ENCODE measurements at places on chromosomes 12 and 14.

GRCh38 chr14:33693237-33693636 lies 257.6 kb downstream of the EGLN3 start:
- DNase-seq = no peak

GRCh38 chr14:52314595-52315354 lies 663 bp downstream of the PTGER2 start:
- DNase-seq = no peak

DNA sequence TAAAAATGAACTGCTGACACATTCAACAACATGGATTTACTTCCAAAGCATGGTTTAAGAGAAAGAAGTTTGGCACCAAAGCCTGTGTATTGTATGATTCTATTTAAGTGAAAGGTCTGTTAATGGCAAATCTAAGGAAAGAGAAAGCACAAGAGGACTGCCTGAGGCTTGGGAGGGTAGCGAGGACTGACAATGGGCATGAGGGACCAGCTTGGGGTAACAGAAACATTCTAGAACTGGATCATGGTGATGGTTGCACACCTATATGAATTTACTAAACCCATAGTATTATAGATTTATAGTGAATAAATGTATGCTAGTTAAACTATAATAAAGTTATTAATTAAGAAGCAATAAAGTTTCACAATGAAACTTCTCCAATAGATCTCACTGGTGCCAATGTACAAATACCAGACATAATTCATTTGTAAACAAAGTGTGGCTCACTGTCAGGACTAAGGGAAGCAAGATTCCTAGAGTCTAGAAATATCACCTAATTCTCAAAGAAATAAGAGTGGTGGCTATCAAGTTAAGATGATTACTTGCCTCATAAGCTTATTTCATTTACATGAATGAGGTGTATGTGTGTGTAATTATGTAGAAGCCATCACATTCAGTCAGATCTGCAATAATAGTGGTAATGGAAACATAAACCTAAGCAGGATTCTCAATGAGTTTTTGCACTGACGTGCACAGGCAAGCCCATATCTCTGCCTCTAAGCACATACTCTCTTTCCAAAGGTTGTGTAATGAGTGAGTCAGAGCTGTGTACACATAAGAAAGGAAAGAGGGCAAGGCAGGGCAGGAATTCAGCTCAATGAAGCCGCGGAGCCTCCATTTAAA lies 353.4 kb downstream of the KCNH5 start:
- peak; percentile 24 for DNase-seq

- DNase-seq = no peak
These were observed 249.1 kb downstream of the AKAP6 start for GRCh38 chr14:32578181-32578580.

- no peak for DNase-seq
These were observed 4.1 kb downstream of the TSHR start for GRCh38 chr14:80959496-80959895.

DNA sequence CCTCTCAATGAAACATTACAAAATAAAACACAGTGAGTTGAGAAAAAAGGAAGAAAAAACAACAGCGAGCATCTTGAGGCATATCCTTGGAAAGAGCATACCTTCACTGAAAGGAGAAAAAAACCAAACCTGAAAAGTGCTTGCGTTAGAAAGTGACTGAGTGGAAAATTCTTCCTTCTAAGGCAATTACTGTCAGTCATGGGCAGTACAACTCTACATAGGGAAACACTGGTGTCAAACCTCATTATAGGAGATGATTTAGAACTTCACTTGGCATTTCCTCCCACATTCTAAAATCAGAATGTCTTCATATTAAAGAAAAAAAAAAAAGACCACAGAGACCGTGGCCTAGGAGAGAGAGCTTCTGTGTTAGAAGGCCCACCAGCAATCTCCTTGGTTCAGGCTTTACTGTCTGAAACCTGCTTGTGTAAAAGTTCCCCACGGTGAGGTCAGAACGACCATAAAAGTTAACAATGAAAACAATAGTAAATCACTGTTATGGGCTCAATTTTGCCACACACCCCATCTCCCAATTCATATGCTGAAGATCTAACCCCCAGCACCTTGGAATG lies 91.1 kb upstream of the CRY1 start:
- no peak for DNase-seq

- no peak for DNase-seq
These were observed 29.6 kb upstream of the TCL1B start for GRCh38 chr14:95656634-95657033.

DNA sequence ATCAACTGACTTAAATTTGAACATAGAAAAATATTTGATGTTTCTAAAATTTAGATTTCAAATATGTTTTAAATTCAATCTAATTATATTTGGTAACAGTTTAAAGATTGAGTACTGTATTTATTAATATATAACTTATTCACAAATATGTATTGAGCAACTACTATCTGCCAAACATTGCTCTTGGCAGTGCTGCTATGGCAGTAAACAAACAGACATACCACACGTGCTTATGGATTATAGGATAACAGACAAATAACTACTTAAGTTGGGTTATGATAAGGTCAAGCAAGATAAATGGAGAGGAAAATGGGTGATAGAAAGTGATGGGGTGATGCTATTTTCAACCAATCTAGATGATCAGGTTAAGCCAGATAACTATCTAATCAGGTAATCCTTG lies 538.1 kb downstream of the C12orf50 start:
- no peak for DNase-seq

GRCh38 chr12:64699504-64700115 lies 59.6 kb downstream of the GNS start:
- DNase-seq = no peak

DNA sequence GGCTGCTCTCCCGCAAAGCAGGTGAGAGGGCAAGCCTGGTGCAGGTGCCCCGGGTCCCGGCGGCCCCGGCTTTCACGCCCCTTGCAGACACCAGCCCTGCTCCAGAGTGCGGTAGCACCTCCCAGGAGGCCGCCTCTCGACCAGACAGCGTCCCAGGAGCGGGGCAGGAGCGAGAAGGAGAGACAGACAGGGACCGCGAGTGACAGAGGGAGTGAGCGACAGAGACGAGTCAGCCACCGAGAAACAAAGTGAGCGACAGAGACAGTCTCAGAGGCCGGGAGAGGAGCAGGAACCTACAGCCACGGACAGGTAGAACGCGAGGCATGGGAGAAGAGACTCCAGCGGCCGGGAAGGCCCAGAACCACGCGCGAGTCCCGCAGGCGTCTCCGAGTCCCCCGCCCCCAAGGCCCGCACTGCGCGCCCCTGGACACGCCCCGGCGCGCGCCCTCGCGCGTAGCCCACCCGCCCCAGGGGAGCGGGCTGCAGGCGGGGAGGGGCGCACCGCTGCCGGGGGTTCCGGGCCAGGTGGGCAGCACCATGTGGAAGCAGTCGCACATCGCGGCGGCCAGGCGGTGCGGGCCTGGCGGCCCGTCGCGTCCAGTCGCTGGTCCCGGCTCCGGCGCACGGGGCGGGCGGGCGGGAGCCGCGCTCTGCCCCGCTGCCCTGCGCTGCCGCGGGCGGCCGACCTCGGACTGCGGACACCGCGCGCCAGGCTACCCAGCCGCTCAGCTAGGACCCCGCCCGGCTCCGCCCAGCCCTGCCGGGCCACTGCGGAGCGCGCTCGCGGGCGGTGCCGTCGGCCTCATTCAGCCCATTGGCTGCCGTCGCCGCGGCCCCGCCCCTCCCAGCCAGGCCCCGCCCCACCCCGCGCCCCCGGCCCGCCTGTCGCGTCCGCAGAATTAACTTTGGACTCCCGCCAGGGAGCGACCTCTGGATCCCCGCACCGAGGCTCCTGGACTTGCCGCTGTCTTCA lies at the start of gene AHNAK2:
AHNAK2 (minus strand) TSS at position 694 of the 973 bp plus-strand sequence; CDS start at position 557, 137 bp downstream.
- peak; percentile 85 for DNase-seq

- no peak for DNase-seq
These were observed 411.0 kb upstream of the SOX5 start for GRCh38 chr12:24360461-24360860.

GRCh38 chr12:112539221-112539620 lies 120.5 kb downstream of the PTPN11 start:
- no peak for DNase-seq

DNA sequence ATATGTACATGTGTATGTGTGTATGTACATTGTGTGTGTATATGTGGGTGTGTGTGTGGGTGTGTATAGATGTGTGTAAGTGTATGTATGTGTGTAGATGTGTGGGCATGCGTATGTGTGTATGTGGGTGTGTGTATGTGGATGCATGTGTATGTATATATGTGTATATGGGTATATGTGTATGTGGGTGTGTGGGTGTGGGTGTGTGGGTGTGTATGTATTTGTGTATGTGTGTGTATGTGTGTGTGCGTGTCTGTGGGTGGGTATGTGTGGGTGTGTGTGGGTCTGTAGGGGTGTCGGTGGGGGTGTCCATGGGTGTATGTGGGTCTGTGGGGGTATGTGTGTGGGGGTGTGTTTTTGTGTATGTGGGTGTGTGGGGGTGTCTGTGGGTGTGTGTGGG lies 101.6 kb downstream of the PIWIL1 start:
- DNase-seq = no peak

GRCh38 chr12:13443498-13443897 lies 247.0 kb downstream of the EMP1 start:
- no peak for DNase-seq

DNA sequence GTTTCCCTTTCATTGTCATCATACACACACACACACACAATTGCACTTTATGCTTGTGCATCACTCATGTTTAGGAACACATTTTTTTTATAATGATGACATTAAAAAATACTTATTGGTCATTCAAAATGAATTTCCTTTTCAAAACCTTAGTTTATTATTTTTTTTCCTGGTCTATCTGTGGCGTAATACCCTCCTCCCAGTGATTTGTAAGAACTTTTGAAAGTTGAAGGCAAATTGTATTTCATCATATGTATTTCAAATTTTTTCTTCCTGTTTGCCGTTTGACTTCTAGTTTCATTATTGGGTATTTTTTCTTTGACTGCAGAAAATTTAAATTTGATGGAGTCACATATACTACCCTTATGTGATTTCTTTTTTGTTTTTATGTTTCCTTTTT lies 2.5 kb upstream of the LRRK2 start:
- DNase-seq = no peak

GRCh38 chr14:60220917-60221316 lies 28.1 kb upstream of the PPM1A start:
- no peak for DNase-seq

DNA sequence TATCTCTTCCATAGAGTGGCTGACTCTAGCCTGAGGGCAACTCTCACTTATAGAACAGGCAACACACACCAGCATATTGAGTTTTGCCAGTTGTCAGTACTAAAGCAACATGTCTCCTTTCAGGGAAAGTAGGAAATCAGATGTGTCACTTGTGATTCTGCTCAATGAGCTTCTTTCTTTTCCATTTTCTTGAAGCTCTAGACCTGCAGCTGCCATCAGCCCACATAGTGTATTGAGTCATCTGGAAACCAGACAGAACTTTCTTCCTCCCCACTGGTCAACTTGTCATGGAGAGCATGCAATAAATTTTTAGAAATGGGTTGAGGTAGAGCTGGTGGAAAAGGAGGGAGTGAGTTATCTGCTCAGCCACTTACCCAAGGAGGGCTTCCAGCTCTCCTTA lies 209.0 kb upstream of the PLEKHG7 start:
- no peak for DNase-seq

- no peak for DNase-seq
These were observed 10.5 kb downstream of the EVL start for GRCh38 chr14:100075681-100076080.

DNA sequence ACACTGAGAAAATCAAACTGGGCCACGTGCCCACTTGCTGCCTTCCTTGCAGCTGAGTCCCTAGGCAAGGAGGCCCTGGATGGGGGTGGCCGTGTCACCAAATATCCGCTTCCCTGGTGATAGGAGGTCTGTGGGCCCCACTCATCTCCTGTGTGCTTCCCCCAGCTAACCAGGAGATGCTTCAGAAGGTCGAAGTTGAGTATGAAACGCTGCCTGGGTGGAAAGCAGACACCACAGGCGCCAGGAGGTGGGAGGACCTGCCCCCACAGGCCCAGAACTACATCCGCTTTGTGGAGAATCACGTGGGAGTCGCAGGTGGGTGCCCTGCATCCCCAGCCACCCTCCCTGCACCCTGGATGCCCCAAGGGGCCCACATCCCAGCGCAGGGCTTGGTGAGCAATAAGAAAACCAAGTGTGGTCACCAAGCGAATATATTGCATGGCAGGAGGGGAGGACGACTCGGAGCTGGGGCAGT lies 6.8 kb upstream of the SIVA1 start:
- DNase-seq = no peak

- DNase-seq = no peak
These were observed 185.1 kb upstream of the DDHD1 start for GRCh38 chr14:53338192-53338591.

DNA sequence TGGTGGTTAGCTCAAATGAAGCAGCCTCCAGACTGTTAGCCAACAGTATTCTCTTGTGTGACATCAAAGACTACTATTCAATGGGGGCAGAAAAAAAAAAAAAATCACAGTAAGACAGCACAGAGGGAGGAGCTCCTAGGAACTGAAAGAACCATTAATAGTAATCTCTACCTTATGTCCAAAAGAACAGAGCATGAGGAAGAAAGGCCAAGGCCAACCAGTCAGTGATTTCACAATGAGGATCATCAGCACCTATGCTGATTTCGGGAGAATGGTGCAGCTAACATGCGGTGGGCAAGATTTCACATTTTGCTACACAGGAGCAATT lies 66.3 kb upstream of the SOX5 start:
- DNase-seq = no peak

DNA sequence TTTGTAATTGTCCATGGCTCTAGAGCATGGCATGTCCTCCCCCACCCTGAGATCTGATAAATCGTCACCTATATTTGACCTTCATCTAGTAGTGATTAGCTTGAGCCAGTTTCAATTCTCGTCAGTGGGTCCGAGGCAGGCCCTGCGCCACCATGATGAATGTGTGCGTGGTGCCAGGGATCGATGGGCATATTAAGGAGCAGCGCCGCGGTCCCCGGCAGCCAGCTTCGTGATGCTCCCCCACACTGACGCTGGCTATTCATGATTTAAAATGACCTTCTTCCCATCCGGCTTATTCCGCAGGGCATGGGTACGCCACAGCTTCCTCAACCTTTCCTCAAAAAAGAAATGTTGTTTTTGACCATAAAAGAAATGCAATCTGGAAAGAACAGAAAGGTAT lies 68.0 kb downstream of the SLC25A47 start:
- peak; percentile 4 for DNase-seq

GRCh38 chr12:79987731-79988130 lies 52.8 kb upstream of the PPP1R12A start:
- peak; percentile 13 for DNase-seq

DNA sequence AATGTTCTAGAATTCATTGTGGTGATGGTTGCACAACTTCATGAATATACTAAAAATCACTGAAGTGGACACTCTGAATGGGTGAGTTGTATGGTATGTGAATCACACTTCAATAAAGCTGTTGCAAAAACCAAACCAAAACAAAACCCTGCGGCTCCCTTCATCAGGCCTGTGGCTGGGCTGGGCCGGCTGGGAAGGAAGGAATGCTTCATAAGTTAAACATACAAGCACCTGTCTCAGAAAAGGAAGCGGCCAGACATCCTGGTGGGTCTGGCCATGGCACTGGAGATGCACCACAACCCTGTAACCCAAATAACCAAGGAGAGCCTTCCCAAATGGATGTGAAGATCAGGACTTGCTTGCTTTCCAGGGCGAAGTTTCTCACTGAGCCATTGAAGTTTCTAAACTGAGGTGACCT lies 34.9 kb downstream of the TTC7B start:
- no peak for DNase-seq

- no peak for DNase-seq
These were observed 133.2 kb upstream of the NOVA1 start for GRCh38 chr14:26730929-26731618.

All from eye (tissue), 1 donor.